ENCODE measurements at places on chromosomes 12 and 14.

- DNase-seq, result no peak
Observed at GRCh38 chr14:59890676-59891075, 20.1 kb upstream of the RTN1 start.

GRCh38 chr14:22303589-22304195 is 285.3 kb downstream of the DAD1 start:
- no peak for DNase-seq

DNA sequence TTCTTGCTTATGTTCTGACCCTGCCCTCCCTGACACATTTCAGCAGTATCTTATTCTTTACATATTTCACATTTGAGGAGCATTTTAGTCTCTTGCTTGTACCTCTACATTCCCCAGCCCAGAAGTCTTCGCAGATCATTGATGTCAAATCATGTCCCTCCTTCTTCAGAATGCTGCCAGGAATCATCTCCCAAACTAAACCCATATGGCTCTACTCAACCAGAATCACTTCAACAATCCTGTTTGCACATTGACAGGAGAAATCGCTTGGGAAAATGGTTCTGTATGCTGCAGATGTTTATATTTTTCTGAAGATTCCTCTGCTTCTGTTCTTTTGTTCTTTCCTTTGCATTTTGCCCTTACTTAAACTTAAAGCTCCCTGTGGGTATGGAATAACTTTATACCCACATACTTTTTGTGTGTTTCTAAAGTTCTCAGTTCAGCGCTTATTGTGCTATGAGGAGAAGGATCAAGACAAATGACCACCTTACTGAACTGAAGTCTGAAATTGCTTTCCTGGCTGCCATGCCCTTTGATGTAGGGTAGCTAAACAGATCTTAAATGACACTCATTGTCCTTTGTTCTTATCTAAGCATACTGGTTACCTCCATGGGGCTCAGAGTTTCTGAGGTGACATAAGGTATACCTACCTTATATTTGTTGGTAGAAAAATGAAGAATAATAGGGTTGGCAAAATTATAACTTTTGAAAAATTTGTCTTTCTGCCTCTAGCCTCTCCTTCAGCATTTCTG is 134.6 kb downstream of the SLC25A21 start:
- DNase-seq, result no peak

DNA sequence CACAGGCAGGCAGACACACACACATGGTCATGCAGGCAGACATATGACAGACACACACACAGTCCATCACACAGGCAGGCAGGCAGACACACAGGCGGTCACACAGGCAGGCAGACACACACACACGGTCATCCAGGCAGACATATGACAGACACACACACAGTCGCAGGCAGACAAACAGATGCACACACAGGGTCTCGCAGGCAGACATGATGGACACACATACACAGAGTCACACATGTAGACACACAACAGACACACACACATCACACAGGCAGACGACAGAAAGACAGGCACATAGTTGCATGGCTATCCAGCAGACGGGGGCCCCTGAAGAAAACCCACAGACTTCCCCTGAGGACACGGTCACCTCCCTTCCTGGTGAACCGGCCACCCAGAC is 135.4 kb downstream of the NCOR2 start:
- DNase-seq, result no peak

GRCh38 chr12:95520816-95521215 is 30.5 kb downstream of the USP44 start:
- DNase-seq, result no peak

DNA sequence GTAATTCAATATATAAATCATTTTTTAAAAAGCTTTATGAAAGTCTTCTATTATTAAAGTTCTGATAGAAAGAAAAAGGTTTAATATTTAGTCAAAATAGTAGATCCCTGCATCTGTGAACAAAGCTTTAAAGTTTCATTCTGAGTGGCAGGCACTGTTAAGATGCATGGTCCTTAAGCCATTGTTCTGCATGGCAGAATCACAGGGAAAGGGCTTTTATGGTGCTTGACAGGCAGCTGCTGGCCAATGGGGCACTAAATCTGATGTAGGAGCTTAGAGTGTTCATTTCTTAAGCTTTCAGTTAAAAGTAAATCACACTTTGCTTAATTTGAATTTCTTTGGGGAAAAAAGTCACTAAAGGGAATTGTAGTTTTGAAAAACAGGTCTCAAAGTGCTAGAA is 148.2 kb downstream of the PLEKHA5 start:
- no peak for DNase-seq
